ENCODE measurements at places on chromosomes 5 and 9. TPM values are rescaled to one million over a fixed set of nuclear protein-coding genes. Genes with fewer than 3 reads are reported as not detected.

The SPATA31D4 gene
- not detected for total RNA-seq

The CNTNAP3B gene
- 2.9 TPM for total RNA-seq

The MLANA gene
- not detected for total RNA-seq

The GABRP gene
- 3.7 TPM for total RNA-seq

The RPL35 gene
- 1,889 TPM for total RNA-seq

The SMIM3 gene
- 13.2 TPM for total RNA-seq

The DNAJC25 gene
- 6.6 TPM for total RNA-seq

The ZER1 gene
- total RNA-seq: 20.5 TPM

The CRHBP gene
- total RNA-seq: not detected
